Colonic mucosa (tissue), 4 donors: ENCODE measurements at places on chromosomes 1 and 21. TPM values are rescaled to one million over a fixed set of nuclear protein-coding genes. Genes with fewer than 3 reads are reported as not detected.

DNA sequence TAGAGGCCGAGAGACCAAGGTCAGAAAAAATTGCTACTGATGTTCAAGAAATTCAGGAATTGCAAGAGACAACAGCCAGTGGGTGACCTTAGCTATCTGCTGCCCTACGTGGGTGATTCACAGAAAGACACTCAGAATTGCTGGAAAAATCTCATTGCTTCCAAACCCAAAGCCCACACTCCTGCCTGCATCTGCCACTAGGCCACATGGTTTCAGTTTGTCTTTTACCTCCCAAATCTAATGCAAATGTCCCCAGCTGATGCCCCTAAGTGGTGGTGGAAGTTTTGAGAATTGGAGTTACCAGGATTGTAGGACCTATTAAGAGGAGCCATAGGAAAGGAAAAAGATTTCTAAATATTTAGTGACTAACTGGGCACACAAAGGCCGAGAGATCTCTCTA is 341.5 kb upstream of the CHRM3 start:
- no peak overlapping the region for H3K27ac ChIP-seq
- no peak overlapping the region for H3K4me3 ChIP-seq
- H3K27me3 ChIP-seq, result no peaks in the 10 kb centered on the region
- no peak for DNase-seq
- no peaks in the 10 kb centered on the region for H3K4me1 ChIP-seq
- no peaks in the 10 kb centered on the region for H3K36me3 ChIP-seq

The C1orf226 gene
- total RNA-seq, result 54.0 TPM

GRCh38 chr1:232743999-232744398 is 61.2 kb upstream of the MAP10 start:
- no peaks in the 10 kb centered on the region for H3K27me3 ChIP-seq
- H3K4me3 ChIP-seq, result no peak overlapping the region
- H3K27ac ChIP-seq, result no peak overlapping the region
- H3K4me1 ChIP-seq, result no peaks in the 10 kb centered on the region
- no peak for DNase-seq
- H3K36me3 ChIP-seq, result no peaks in the 10 kb centered on the region

- H3K27me3 ChIP-seq, result no peaks in the 10 kb centered on the region
- peaks cover 17% of the 10 kb centered on the region for H3K4me1 ChIP-seq
- H3K27ac ChIP-seq, result no peak overlapping the region
- H3K36me3 ChIP-seq, result no peaks in the 10 kb centered on the region
- DNase-seq, result no peak
These were observed 9.3 kb downstream of the COQ8A start for GRCh38 chr1:226949401-226949800.

The PSRC1 gene
- total RNA-seq, result 6.5 TPM

GRCh38 chr21:43808367-43808766 is 19.0 kb downstream of the RRP1 start:
- DNase-seq, result no peak
- H3K4me3 ChIP-seq, result no peak overlapping the region
- no peaks in the 10 kb centered on the region for H3K36me3 ChIP-seq
- H3K4me1 ChIP-seq, result peaks cover 6% of the 10 kb centered on the region
- no peaks in the 10 kb centered on the region for H3K27me3 ChIP-seq

The LCE1B gene
- not detected for total RNA-seq

DNA sequence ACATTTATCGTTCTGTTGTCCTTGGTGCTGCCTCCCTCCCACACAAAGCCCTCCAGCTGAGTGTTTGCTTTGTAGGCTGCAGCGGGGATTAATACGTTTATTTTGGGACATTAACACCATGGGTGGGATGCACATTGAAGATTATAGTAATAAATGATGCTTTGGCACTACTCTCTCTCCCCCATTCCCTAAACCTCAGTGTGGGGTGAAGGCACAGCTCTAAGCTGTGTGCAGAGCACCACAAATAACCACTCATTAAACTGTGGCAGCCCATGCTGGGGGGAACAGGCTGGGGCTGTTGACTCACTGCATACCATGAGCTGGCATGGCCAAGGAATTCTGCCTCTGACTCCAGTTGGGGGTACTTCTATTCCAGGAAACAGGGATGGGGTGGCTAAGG is 7.7 kb downstream of the PCP4L1 start:
- H3K27me3 ChIP-seq, result peaks cover 2% of the 10 kb centered on the region
- no peaks in the 10 kb centered on the region for H3K4me1 ChIP-seq
- H3K27ac ChIP-seq, result no peak overlapping the region
- DNase-seq, result no peak
- no peaks in the 10 kb centered on the region for H3K36me3 ChIP-seq

DNA sequence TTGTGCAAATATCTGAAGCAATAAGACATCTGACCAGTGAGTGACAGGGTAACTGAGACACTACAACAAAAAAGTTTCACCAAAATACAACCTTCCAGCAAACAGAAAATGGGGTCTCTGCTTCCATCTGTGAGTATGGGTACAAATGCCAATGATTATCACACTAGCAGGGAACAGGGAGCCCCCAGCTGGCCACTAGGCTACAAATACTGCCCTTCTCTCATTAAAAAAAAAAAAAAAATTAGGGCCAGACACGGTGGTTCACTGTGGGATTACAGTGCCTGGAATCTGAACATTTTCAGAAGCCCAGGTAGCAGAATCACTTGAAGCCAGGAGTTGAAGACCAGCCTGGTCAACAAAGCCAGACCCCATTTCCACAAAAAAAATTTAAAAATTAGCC is 48.4 kb upstream of the EDARADD start:
- no peak for DNase-seq
- H3K27ac ChIP-seq, result no peak overlapping the region
- H3K4me3 ChIP-seq, result no peak overlapping the region
- H3K36me3 ChIP-seq, result no peaks in the 10 kb centered on the region

The AGMAT gene
- total RNA-seq, result 21.6 TPM

The CRYZL1 gene
- 31.5 TPM for total RNA-seq

DNA sequence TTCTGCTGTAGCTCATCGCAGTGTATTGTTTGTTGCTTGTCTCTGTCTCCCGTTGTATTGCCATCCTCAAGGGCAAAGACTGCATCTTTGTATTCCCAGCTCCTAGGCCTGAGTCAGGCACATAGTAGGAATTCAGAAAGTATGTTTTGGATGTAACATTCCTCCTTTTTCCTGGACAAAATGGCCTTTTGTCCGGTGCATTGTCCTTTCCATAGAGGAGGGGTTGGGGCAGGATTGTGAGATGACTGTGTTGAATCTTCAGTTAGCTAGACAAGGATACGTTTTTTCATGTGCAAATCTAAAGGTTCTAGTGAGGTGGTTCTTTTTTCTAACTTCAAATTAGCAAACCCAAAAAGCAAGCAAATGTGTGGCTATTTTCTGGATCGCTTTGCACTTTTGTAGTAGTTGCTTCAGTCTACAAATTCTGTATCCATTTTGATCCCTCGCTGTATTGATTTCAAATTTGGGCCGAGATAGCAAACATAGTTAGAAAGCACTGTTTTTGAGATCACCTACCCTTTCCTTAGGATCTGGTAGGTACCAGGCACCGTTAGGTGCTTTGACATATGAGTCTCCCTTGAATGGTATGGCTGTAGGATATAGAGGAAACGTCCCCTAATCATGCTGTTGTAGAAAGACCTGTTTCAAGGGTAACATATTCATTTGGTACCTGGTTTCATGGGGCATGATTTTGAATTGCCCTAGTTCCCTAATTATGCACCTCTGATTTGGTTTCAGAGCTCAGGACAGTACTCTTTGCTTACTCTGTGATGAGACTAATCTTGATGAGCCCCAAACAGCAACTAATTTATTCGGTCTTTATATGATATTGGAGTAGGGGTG is 1.2 kb downstream of the PPP1R8 start:
- DNase-seq, result no peak
- no peak overlapping the region for H3K27ac ChIP-seq
- H3K36me3 ChIP-seq, result no peaks in the 10 kb centered on the region
- no peaks in the 10 kb centered on the region for H3K27me3 ChIP-seq
- peaks cover 8% of the 10 kb centered on the region for H3K4me1 ChIP-seq

GRCh38 chr1:6256645-6257044 is 4.3 kb downstream of the GPR153 start:
- H3K27ac ChIP-seq, result no peak overlapping the region
- no peak for DNase-seq
- H3K27me3 ChIP-seq, result no peaks in the 10 kb centered on the region

DNA sequence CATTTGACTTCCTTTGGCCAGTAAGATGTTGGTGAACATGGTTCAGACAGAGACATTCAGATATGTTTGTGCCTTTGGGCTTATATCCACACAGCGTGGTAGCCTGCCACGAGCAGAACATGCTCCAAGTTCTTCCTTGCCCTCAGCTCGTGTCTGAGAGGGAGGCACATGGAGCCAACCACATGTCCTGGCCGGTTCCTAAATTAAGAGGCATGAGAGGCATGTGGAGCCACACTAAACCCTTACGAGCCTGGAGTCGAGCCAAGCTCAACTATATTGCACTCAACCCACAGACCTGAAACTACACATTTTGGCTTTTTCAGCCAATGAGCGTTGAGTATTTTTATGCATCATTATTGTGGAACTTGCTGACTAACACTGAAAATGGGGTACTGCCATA is 133.7 kb upstream of the KCNK1 start:
- H3K4me1 ChIP-seq, result no peaks in the 10 kb centered on the region
- no peak overlapping the region for H3K4me3 ChIP-seq
- H3K27ac ChIP-seq, result no peak overlapping the region
- no peak for DNase-seq
- no peaks in the 10 kb centered on the region for H3K36me3 ChIP-seq

DNA sequence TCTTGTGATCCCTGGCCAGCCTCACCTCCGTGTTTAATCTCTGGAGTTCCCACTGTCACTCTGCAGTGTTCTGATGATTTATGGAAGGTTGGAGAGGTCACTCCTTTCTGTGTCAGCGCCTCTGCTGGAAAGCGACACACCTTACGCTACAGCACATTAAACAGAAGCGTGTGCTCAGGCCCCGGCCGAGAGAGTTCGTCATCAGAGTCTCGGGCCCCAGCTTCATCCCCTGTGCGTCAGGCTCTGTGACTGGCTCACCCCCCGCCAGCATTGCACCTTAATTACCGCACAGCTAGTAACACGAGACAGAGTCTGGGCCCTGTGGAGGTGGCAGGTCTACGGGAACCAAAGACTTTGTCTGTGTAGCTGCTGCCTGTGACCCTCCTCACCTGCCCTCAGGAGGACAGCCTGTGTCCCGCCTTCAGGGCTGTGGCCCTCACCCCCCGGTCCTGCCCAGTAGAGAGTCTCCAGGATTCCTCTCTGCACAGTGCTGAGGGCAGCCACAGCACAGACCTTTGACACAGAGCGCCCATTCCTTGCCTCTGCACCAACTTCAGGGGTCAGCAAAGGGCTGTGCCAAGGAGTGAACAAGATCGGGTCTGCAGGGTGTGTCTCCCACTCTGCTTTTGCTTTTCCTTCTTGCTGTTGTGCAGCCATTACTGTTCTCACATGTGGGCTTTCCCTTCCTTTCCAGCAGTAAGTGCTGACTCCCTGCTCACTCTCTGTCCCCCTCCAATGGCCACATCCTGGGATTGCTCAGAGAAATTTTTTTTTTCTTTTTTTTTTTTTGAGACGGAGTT is 157.6 kb downstream of the PGBD5 start:
- no peaks in the 10 kb centered on the region for H3K27me3 ChIP-seq
- DNase-seq, result peak; percentile 73
- no peak overlapping the region for H3K4me3 ChIP-seq
- H3K27ac ChIP-seq, result peak overlapping the region; percentile 84
- no peaks in the 10 kb centered on the region for H3K36me3 ChIP-seq

GRCh38 chr1:223077247-223077833 is 65.7 kb downstream of the TLR5 start:
- H3K4me3 ChIP-seq, result no peak overlapping the region
- no peak overlapping the region for H3K27ac ChIP-seq
- H3K27me3 ChIP-seq, result no peaks in the 10 kb centered on the region
- no peaks in the 10 kb centered on the region for H3K36me3 ChIP-seq
- H3K4me1 ChIP-seq, result no peaks in the 10 kb centered on the region

The AVPR1B gene
- 0.13 TPM for total RNA-seq

The SPAG17 gene
- not detected for total RNA-seq

DNA sequence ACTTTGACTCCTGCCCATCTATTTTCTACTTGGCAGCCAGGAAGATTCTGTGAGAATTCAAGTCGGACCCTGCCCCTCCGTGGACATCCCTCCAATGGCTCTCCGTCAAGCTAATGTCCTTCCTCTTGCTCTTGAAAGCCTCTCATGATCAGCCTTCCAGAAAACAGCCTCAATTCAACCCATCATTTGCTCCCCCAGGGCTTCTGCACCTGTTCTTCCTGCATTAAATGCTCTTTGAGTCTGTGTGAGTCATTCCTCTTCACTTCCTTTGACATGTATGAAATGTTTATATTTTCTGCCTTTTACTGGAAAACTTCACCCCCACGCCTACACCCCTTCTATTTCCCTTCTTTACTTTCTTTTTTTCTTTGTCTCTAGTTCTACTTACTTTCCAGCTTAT is 734.1 kb upstream of the ZP4 start:
- H3K27me3 ChIP-seq, result no peaks in the 10 kb centered on the region
- no peak for DNase-seq
- H3K36me3 ChIP-seq, result no peaks in the 10 kb centered on the region
